ENCODE measurements at places on chromosomes 4 and X.

DNA sequence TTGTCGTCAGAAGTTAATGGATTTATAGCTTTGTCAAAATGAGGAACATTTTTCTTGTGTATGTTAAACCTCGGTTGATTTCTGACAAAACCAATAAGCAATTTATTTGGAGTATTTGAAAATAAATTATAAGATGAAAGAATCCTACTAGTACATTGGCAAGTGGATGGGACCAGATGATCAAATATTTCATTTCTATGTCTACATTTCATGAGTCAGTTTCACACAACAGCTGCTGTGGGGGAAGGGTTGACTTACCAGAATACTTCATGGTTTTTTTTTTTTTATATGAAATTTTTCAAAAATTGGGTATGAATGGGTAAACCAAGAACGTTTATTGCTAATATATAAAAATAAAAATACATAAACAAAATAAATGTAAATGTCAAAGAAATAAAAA lies 39.4 kb downstream of the RAPGEF2 start:
- DNase-seq: peak; percentile 2

GRCh38 chrX:149539283-149540130 lies 1.3 kb upstream of the EOLA1 start:
- DNase-seq: peak; percentile 90

GRCh38 chrX:11309220-11309619 lies 16.0 kb downstream of the AMELX start:
- no peak for DNase-seq

- no peak for DNase-seq
Measured at GRCh38 chr4:137703195-137703594, 170.9 kb upstream of the PCDH18 start.

GRCh38 chr4:663438-664428 lies 10.3 kb downstream of the ATP5ME start:
- DNase-seq: peak; percentile 60

GRCh38 chr4:53484911-53485657 lies 106.2 kb downstream of the LNX1 start:
- no peak for DNase-seq

- DNase-seq: no peak
Measured at GRCh38 chrX:30787012-30787411, 102.0 kb downstream of the TAB3 start.

- no peak for DNase-seq
Measured at GRCh38 chrX:134760650-134761049, 102.4 kb upstream of the PLAC1 start.

DNA sequence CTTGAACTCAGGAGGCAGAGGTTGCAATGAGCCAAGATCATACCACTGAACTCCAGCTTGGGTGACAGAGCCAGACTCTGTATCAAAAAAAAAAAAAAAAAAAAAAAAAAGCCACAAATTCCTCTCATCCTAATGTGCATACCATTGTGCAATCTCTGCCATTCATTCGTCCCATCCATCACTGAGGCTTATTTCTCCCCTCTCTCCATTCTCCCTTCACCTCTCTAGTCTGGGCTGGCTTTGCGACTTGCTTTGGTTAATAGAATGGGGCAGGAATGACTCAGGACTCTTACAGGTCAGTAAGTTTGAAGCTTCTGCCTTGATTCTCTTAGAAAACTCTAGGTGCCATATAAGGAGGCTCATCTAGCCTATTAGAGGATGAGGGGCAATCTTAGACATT lies 60.3 kb upstream of the DDX3X start:
- DNase-seq: no peak

GRCh38 chrX:136742721-136743379 lies 37.9 kb downstream of the ARHGEF6 start:
- no peak for DNase-seq

DNA sequence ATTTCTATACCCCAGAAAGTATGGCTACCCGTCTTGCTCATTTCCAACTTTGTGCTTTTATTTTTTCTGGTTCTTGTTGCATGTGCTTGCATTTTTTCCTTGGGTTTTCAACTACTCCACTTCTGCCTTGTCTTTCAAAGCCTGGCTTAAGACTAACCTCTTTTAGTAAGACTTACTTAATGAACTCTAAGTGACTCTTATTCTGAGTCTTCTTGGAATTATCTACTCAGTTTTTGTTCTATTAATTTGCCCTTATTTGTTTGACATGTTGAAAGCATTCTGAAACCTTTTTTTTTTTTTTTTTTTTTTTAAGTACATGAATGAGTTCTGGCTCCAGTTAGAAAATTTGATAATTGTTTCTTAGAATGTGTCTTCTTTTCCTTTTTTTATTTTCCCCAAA lies 74.8 kb downstream of the SLIT2 start:
- DNase-seq: no peak

DNA sequence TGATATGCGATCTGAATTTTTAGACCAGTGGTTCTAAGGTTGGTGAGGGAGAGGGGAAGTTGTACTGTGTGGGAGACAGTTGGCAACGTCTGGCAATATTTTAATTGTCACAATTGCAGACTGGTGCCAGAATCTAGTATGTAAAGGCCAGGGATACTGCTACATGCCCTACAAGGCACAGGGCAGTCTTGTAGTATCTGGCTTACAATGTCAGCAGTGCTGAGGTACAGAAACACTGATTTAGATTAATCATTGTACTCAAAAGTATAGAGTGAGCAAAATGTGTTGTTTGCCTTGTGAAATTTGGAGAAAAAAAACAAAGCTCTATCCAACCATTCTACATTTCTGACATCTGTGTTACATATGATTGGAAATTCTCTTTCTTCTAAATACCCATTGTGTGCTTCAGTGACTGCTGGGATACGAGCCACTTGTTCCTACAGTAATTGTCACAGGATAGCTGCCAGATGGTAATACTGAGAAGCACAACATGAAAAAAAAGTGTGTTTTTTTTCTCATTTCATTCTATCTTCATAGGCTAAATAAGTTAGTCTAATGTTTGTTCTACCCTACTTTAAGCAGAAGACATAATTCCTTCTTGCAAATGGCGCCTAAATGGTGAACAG lies 526.7 kb upstream of the AGA start:
- DNase-seq: no peak

- peak; percentile 8 for DNase-seq
Measured at GRCh38 chrX:13694359-13694758, 5.4 kb downstream of the RAB9A start.

GRCh38 chrX:68196939-68197791 lies 236.1 kb downstream of the OPHN1 start:
- DNase-seq: peak; percentile 32

DNA sequence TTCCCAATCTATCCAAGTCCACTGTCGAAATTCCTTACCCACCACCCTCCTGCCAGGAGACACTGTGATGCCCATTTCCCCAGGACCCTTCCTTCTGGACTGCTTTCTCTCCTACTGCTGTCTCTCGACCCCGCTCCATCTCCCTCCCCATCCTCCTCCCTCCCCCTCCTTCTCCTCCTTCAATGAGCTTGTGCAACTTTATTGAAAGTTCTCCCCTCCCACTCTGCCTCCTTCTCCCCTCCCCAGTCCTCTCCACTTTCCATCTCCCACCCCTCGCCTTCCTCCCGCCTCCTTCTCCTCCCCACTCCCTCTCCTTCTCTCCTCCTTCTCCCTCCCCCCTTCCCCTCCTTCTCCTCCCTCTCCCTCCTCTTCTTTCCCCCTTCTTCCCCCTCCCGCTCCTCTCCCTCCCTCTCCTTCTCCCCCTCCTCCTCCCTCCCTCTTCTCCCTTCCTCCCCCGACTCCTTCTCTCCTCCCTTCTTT lies 116.6 kb upstream of the FAT1 start:
- peak; percentile 58 for DNase-seq

DNA sequence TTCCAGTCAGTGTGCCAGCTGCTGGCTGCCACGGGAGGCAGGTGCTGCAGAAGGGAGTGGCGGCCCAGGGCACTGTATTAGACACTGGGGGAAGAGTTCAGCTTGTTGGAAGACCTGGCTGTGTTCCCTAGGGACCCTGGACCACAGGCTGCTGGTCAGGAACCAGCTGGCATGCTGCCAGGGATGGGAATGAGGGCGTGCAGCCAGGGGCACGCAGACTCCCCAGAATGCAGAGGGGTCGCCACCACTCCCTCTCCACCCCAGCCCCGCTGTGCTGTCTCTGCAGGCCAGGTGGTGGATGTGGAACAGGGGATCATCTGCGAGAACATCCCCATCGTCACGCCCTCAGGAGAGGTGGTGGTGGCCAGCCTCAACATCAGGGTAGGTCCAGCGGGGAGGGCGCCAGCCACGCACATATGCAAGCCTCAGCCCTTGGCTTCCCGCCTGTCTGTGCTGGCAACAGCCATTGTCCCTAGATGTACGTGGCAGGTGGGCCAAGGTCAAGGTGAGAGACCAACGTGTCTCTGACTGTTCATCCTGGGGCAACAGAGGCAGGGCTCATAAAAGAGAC lies 12.3 kb downstream of the ABCD1 start:
- DNase-seq: no peak

- DNase-seq: peak; percentile 29
Measured at GRCh38 chr4:53905941-53906377, 158.4 kb downstream of the CHIC2 start.

DNA sequence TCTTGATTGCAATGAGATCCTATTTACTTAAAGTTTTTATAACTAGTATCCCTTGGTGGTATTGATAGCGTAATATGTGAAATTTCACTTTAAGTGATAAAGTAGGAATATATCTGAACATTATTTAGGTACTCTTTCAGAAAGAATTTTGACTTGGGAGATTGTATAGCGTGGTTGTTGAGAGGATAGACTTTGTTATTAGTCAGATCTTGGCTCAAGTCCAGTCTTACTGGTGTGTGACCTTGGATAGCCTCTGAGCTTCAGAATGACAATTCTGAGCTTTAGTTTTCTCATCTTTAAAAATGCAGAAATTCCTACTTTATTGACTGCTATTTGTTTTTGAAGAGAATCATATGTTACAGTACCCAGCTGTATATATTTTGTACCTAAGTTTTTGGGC lies 32.6 kb downstream of the DCK start:
- DNase-seq: peak; percentile 50

DNA sequence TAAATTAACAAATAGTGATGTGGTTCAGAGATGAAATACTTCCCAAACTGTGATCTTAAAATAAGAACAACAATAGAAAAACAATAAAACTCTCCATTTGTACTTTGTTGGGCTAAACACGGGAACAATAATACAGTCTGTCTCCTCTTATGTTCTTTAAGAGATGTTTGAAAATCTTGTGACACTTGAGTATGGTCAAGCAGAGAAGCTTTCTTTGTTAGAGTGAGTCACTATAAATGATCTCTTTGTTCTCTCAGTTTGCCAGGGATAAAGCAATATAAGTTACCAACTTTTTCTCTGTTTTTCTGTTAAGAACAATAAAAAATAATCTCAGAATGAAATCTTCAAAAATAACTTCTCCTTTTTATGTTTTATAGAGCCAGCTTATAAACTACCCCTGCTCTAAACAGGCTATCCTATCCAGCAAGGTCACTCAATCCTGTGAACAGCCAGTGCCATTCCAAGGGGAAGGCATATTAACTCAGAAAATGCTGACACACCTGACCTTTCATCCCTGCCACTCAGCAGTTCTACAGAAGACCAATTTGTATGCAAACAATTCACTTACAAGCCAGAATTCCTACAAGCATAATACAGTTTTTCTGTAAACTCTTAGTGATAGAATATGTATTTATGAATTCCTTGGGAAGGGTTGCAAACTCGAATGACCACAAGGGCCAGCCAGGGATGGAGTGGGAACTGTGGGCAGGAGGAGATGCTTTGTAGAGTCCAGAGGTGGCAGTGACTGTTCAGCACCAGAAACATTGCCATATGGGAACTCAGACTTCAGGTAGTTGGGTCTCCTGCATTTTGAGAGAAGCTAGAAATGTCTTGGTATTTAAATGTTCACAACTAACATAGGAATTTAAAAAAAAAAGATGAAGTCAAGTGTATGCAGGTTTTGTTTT lies 52.2 kb downstream of the AFM start:
- DNase-seq: no peak

- no peak for DNase-seq
Measured at GRCh38 chr4:48664938-48665337, 115.1 kb downstream of the FRYL start.

DNA sequence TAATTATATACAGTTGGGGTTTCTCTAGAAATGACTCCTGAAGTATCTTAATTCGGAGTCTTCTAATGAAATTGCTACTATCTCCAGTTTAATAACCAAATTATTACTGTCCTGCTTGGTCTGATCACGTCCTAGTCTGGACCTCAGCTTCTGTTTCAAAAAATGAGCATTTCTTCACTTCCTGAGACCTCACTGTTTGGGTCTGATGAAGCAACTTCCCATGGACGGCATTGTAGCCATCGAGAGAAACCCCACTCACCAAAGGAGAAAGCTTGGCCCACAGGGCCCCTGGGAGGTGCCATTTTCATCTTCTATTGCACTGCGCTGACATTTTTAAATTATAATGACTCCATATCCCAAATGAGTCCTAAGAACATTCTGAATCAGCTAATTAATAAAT lies 178.0 kb downstream of the MGST2 start:
- DNase-seq: no peak

DNA sequence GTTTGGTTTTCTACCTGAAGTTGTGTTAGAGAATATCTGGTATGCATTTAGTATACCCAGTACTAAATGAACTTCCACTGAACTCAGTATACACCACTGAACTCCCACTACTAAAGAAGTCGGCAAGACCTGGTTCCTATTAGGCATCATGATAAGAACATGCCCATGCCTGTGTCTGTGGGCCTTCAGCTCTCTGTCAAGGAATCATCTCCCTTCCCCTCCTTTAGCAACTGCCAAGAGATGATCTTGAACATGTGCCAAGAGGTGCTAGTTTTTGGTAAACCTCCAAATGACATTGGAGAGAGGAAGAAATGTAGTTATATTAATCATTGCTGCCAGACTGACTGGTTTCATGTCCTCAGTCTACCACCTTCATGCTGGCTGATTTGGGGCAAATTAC lies 113.2 kb downstream of the ATP10D start:
- DNase-seq: no peak

DNA sequence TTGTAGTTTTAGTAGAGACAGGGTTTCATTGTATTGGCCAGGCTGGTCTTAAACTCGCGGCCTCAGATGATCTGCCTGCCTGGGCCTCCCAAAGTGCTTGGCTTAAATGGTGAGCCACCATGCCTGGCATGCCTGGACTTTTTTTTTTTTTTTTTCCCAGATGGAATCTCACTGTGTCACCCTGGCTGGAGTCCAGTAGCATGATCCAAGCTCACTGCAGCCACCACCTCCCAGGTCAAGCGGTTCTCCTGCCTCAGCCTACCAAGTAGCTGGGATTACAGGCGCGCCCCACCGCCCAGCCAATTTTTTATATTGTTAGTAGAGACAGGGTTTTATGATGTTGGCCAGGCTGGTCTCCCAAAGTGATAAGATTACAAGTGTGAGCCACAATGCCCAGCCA lies 8.4 kb downstream of the UBE2K start:
- peak; percentile 86 for DNase-seq

- no peak for DNase-seq
Measured at GRCh38 chr4:37535872-37536271, 150.3 kb downstream of the RELL1 start.

DNA sequence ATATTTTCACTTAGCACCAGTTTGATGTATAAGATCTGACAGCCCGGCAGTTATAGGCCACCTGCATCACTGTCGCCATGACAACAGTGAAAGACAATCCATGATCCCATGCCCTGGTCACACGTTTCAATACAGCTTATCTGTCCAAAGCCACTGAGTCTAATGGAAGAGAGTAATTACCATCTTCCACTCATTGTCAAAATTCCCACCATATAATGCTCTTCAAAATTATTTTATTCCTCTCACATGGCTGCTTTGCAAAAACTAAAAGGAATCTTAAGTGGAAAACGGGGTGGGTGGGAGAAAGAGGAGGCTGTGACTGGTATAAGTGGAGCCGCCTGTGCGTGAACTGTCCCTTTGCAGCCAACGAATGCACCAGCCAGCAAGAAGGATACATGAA lies 44.2 kb downstream of the MAML3 start:
- no peak for DNase-seq

Measured in Daoy (cell line).